ENCODE measurements at places on chromosomes 5 and 9.

DNA sequence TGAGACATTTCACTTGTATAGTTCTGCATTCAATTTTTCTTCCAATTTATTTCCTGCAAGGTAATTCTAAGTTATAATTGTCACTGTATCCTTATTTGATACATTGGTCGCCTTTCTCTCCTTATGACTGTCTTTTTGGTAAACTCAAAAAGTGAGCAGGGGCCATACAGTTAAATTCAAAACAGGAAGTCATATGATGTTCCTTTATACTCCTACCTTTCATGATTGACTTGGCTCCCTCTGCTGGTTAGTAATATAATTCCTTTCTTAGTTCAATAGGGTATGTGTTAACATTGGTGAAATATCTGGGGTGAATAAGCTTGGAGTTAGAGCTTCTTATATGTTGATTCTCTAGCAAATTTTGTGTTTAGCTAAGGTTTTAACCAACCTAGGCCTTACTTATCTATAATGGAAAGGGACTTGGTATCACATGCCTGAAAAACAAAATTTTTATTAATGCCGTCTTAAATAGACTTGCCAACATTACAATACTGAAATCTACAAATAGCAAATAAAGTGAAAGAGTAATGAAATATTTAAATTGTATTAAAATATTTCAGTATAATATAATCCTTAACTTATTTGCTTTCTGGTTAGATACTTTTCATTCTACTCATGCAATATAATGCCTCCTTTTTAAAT, 6.0 kb upstream of the NIPBL start:
- no peak for DNase-seq

- DNase-seq, result peak; percentile 18
These were observed 86.5 kb upstream of the TNFAIP8 start for GRCh38 chr5:119269061-119269944.

GRCh38 chr9:99118782-99119466, 14.0 kb downstream of the TGFBR1 start:
- no peak for DNase-seq

DNA sequence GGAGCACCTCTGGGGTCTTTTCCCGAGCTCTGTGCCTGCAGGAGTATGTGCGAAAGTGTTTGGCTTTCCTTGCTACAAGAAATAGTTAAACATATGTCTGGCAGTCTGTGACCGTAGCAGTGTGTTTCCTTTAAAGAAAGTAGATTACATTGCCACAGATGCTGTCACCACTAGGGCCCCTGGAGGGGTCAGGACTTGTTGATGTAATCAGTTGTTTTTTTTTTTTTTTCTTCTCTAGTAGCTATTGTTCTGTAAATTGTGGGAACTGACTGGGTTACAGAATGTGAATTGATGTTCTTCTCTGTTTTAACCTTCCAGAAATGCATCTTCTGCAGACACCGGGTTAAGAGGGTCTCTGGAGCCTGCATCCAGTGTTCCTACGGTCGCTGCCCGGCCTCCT, 345.6 kb downstream of the KDM4C start:
- no peak for DNase-seq

- DNase-seq, result no peak
These were observed 109.8 kb upstream of the NMUR2 start for GRCh38 chr5:152514827-152515397.

- DNase-seq, result no peak
These were observed 128.7 kb downstream of the CEP120 start for GRCh38 chr5:123294544-123294943.

GRCh38 chr5:77649776-77650175, 11.3 kb upstream of the OTP start:
- no peak for DNase-seq

Data from iPS DF 6.9 (cell line).